Stimulated activated CD4-positive, alpha-beta T cell treated with anti-CD3 and anti-CD28 coated beads, Interleukin-1b, Interleukin-23, amount 100 ng/mL, for 4 hours (primary cell): ENCODE measurements at places on chromosomes 3 and 15.

DNA sequence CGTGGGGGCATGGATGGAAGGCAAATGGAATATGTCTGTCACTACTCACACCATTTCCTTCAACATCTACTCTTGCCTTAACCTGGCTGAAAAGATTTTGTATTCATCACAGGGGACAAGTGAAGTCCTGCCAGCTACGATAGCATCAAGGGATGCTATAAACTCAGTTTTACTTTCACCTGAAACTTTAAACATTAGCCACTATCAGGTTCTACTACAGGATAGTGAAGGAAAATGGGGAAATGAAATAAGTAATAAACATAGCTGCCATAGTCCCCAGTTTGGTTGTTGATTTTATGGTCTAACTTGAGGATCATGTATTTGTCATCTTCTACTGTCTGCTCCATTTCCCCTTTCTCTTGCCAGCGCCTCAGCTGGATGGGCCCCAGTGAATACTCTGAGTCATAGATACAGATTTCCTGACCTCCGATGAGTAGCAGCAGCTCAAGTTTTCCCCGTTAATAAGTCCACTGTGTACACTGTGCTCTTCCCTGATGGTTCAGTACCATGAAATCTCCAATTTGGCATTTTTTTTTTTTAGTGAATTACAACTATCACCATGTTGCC, 338.2 kb upstream of the SLCO3A1 start:
- no peak for DNase-seq

DNA sequence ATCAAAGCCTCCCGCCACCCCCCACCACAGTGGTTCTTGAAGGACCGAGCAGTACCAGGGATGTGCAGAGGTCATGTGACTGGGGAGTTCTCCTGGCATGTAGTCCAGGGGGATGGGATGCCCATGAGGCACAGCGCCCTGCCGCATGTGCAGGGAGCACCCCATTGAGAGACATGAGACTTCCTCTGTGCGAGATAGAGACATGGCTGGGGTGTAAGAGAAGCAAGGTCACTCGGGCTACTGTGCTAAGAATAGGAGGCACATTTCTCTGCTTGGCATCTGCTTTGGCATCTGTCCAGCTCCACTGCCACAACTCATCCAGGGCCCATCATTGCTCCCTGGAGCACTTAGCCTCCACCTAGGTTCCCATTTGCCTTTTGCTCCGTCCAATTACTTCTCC, 2.4 kb upstream of the CYP1A1 start:
- no peak for DNase-seq

DNA sequence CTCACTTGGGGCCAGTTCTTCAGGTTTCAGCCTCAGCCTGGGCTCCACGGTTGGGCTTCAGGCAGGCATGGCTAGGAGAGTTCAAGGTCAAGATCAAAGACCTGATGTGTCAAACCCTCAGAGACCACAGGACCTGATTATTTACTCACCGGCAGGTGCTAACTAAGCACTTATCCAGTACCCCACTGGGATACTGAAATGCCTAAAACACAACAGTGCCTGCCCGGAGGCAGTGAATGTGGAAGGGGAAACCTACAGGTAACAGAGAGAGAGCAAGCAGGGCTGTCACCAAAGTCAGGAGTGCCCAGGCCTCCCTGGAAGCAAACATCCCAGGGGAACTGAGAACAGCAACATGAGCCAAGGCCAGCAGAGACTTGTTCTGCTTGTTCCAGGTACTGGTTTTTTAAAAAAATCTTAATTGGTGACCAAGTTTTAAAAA, 6.7 kb downstream of the IDH2 start:
- DNase-seq: no peak

- DNase-seq: no peak
Observed at GRCh38 chr3:10149226-10149625, 7.6 kb downstream of the VHL start.

DNA sequence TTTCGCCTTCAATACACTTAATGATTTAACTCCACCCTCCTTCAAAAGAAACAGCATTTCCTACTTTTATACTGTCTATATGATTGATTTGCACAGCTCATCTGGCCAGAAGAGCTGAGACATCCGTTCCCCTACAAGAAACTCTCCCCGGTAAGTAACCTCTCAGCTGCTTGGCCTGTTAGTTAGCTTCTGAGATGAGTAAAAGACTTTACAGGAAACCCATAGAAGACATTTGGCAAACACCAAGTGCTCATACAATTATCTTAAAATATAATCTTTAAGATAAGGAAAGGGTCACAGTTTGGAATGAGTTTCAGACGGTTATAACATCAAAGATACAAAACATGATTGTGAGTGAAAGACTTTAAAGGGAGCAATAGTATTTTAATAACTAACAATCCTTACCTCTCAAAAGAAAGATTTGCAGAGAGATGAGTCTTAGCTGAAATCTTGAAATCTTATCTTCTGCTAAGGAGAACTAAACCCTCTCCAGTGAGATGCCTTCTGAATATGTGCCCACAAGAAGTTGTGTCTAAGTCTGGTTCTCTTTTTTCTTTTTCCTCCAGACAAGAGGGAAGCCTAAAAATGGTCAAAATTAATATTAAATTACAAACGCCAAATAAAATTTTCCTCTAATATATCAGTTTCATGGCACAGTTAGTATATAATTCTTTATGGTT, at the start of gene CCR5:
TSS of gene CCR5 (plus strand) at position 108 of the 680 bp plus-strand sequence. CDS start 1,957 bp downstream, outside the sequence.
- no peak for DNase-seq

GRCh38 chr3:126480861-126481260, 5.2 kb upstream of the ZXDC start:
- no peak for DNase-seq

- DNase-seq: no peak
Observed at GRCh38 chr15:78937132-78937739, 7.6 kb downstream of the CTSH start.

DNA sequence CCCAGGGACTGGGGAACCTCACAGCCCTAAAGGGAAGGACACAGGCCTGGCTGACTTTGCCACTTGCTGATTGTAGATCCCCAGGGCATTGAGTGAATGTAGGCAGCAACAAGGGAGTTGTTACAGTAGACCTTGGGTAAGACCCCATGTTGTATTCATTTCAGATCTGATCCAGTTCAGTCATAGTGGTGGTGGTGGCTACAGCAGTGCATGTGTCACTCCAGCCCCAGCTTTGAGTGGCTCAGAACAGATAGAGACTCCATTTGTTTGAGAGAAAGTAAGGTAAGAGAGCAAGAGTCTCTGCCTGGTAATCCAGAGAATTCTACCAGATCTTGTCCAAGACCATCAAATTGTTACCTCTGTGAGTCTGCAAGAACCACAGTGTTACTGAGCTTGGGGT, 278.7 kb upstream of the SATB1 start:
- no peak for DNase-seq

- DNase-seq: no peak
Observed at GRCh38 chr3:110243081-110243480, 828.5 kb upstream of the NECTIN3 start.

- no peak for DNase-seq
Observed at GRCh38 chr3:110420158-110420641, 651.4 kb upstream of the NECTIN3 start.

- DNase-seq: no peak
Observed at GRCh38 chr3:129745253-129745652, 138.8 kb upstream of the PLXND1 start.

DNA sequence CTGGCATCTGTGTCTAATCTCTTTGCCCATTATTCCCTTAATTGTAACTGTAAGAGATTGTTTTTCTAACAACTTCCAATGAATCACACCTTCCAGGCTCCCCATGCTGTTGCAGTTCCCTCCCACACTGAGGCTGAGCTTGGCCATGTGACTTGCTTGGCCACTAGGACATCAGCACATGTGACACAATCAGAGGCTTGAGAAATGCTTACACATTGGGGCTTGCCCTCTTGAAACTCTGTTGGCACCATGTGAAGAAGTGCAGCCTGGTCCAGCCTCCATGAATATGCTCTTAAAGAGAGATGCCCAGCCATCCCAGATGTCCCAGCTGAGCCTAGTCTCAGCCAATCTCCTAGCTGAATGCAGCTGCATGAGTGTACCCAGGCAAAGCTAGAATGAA, 326.8 kb upstream of the SOX2 start:
- no peak for DNase-seq

- DNase-seq: no peak
Observed at GRCh38 chr3:125418306-125418705, 43.2 kb upstream of the ZNF148 start.

DNA sequence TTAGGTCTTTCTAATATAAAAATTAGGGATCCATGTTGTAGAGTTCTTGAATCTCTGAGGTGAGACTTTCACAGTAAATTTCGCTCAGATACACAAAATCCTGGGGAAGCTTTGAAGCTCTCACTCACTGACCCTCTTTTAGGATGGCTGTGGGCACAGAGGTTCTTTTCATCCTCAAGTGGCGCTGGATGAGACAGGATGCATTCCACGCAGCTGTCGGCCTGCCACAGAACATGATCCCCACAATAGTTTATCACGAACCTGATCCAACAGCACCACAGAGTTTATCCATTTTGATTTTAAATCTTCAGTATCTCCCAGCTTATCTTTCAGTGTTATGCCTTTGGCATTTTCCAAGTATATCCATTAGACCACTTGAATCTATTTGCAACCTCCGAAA, 91.9 kb downstream of the WDR76 start:
- DNase-seq: no peak

- no peak for DNase-seq
Observed at GRCh38 chr15:99324082-99324620, 72.9 kb downstream of the LRRC28 start.

- DNase-seq: no peak
Observed at GRCh38 chr3:42819351-42819965, 10.2 kb downstream of the ACKR2 start.

DNA sequence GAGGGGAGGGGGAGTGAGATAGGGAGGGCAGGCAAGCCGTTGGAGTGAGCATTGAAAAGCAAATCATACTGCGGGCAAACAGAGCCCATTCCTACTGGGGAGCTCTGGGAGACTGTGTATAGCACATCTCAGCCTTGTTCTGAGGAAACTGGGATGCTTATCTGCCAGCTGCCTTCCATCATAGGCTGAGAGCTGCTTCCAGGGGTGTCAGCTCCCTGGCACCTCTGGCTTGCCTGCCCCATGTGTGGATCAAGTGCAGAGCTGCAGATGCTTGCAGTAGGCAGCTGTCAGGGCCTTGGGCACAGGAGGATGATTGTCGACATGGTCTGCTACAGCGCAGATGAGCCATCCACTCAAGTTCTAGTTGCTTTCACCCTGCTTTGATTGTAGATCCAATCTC, 86.8 kb downstream of the CHRNA7 start:
- no peak for DNase-seq

- DNase-seq: no peak
Observed at GRCh38 chr15:49331442-49331841, 91.6 kb upstream of the FGF7 start.

DNA sequence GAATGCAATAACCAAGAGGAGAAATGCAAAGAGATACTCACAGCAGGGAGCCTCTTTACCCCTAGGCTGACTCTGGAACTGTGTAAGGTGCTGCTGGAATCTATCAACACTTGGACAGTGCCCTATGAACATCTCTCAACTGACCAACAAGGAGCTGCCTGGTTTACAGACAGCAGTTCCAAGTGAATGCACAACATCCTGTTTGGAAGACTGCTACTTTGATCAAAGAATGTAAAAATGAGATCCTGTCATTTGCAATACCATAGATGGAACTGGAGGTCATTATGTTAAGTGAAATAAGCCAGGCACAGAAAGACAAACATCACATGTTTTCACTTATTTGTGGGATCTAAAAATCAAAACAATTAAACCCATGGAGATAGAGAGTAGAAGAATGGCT, 136.3 kb downstream of the IMPG2 start:
- DNase-seq: no peak

DNA sequence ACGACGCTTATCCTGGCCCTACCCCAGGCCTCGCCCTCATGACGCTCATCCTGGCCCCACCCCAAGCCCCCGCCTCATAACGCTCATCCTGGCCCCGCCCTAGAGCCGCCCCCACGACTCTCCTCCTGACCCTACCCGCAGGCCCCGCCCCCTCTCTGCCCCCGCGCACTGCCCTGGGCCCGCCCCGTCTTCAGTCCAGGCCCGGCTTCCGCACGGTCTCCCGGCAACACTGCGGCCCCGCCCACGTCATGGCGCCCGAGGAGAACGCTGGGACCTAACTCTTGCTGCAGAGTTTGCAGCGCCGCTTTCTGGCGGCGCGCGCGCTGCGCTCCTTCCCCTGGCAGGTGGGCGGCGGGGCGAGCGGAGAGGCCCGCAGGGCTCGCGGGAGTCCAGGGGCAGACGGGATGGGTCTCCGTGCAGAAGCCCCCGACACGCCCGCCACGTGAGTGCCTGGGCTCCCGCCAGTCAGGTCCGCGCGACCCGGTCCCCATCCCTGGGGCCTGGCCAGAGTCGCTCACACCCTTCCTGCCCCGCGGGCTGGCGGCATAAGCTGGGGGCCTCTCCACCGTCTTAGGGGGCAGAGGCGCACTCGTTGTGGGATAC, 52.5 kb upstream of the ROPN1B start:
- DNase-seq: peak; percentile 90

DNA sequence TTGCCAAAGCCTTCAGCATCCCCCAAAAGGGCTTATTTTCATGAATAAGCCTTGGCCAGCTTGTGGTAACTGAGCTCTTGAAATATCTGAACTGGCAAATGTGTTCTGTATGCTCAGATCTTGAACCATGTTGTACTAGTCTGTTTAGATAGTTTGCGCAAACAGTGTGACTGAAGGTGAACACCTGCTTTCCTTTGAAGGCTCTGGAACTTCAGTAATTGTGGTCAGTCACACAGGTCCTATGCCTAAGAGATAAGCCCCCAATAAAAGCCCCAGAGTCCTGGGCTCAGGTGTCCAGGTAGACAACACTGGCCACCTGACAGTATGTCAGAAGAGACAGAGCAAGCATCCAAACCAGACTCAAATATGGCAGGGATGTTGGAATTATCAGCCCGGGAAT, 5.4 kb downstream of the TUBGCP5 start:
- no peak for DNase-seq

DNA sequence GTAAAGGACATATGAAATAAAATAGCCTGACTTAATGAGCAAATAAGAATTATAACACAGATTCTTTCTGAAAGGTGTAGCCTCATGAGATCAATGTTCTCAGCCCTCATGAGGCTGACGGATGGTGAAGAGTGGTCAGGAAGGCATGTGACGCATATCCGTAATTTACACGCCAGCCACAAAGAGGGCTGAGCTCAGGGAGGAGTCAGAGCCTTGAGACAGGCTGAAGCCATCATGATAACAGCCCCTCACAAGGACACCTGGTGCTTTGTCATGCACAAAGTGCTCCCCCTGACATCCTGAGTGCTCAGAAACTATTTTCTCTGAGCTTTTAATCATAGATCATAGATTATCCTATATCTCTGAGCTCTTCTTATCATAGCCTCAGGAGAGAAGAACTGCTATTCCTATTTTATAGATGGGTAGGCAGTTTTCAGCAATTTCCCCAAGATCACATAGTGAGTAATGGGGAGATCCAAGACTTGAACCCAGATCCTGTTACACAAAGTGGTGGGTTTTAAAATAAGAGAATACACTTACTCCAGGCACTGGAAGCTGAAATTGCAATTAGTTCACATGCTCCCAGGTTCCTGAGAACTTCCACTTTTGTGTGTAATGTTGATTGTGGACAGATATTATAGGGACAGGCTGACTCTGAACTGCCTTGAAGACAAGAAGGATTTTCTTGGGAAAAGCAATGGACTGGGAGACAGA, 267.1 kb downstream of the RPLP1 start:
- no peak for DNase-seq

- DNase-seq: no peak
Observed at GRCh38 chr3:13433912-13434311, 13.8 kb upstream of the NUP210 start.

- peak; percentile 56 for DNase-seq
Observed at GRCh38 chr3:146469150-146470017, at the start of gene PLSCR2. Gene PLSCR2 (minus strand): TSS chr3:146469561. CDS start chr3:146459904, 9,657 bp downstream.

- no peak for DNase-seq
Observed at GRCh38 chr15:52745326-52746161, 44.6 kb downstream of the ONECUT1 start.
